COR-L47 (cell line): ENCODE measurements at places on chromosomes 13 and 19.
A peak's percentile ranks its signal among the peaks of the same experiment; 100 is the strongest.

DNA sequence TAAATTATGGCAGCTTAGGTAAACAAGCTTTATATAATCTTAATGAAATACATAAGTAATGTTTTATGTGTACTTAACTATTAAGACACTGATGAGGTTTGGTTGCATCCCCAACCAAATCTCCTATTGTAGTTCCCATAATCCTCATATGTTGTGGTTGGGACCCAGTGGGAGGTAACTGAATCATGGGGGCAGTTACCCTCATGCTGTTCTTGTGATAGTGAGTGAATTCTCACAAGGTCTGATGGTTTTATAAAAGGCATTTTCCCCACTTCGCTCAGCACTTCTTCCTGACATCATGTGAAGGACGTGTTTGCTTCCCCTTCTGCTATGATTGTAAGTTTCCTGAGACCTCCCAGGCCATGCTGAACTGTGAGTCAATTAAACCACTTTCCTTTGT, 212.7 kb downstream of the DIAPH3 start:
- DNase-seq = no peak

DNA sequence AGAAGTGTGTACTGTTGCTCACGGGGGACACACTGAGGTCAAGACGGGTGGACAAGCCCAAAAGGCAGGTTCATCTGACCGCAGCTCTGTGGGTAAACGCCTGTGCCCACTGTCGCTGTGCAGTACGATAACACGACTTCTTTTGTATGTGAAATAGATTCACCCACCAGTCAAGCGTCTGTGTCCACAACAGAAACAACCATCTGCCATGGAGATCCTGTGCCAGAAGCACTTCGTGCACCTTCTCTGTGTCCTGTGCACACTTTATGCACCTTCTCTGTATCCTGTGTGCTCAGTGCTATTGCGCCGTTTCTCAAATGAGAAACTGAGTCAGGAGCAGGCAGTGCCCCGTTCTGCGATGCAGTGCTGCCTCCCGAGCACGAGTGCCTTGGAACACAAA, 138.9 kb downstream of the ATP11A start:
- DNase-seq = no peak

GRCh38 chr19:15198951-15199660, 1.7 kb downstream of the NOTCH3 start:
- DNase-seq = no peak

DNA sequence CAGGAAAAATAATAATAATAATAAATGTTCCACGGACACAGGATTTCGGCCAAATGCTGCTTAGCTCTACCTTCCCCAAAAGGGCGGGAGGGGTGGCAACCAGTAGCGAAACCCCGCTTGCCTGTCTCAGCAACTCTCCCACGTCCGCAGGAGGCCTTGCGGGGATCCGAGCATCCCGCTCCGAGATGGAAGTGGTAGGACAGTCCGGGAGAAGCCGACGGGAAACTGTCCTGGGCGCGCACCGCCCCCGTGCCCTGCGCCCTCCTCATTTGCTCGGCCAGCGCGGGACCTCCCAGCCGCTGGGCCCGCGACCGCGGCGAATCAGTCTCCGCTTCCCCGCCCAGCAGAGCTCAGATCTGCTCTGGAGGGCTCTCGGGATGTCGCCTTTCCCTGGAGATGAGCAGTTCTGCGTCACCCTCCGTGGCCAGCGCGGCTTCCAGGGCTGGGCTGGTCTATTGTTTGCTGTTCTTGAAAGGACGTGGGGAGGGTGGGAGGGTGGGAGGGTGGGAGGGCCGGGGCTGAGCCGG, 48.9 kb upstream of the PABPC3 start:
- DNase-seq = peak; percentile 12

DNA sequence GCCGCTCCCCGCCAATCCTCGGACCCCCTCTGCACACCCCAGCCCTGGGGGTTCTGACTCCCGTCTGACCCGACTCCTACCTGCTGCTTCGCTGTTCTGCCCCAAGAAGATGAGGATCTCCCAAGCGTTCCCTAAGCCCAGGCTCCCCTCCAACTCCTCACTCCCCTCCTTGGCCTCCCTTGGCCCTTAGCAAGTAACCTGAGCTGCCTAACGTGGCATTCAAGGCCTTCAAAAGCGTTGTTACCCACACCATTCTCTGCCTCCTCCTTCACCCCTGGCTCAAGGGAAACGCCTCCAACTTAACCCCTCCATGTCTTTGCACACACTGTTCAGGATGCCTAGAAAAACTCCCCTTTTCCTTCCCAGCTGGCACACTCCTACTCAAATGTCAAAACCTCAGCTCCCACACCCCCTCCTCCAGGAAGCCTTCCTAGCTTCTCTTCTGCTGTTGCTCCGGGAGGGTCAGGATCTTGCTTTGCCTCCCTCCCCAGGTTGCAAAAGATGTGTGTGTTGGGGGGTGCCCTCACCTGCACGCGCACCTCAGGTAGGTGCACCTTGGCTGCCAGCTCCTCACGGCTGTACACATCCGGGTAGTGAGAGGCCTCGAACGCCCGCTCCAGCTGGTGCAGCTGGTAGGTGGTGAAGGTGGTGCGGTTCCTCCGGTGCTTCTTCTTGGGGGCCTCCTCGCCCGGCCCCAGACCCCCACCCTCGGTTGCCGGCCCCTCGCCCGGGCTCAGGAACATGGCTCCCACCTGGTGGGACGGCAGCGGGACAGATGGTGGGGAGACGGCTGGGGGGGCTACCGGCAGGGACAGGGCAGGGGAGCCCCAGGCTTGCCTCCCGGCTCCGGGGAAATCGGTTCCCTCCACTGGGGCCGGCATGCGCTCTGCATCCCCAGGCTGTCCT, 775 bp downstream of the RAX2 start:
- no peak for DNase-seq

GRCh38 chr13:41286370-41286769, 23.0 kb upstream of the MTRF1 start:
- no peak for DNase-seq

DNA sequence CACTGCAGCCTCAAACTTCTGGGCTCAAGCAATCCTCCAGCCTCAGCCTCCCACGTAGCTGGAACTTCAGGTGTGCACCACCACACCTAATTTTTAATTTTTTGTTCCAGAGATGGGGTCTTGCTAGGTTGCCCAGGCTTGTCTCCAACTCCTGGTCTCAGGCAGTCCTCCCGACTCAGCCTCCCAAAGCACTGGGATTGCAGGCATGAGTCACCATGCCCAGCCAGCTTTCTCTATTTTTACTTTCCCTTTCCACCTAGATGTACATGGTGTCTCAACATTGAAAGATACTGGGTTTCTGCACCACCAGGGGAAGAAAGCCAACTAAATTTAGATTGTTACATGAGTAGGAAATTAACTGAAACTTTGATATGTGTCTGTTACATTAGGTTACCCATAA, 13.8 kb upstream of the ZNF846 start:
- no peak for DNase-seq

GRCh38 chr13:76667551-76667950, 218.7 kb downstream of the KCTD12 start:
- peak; percentile 7 for DNase-seq

GRCh38 chr13:91510058-91510457, 111.6 kb downstream of the GPC5 start:
- DNase-seq = no peak

DNA sequence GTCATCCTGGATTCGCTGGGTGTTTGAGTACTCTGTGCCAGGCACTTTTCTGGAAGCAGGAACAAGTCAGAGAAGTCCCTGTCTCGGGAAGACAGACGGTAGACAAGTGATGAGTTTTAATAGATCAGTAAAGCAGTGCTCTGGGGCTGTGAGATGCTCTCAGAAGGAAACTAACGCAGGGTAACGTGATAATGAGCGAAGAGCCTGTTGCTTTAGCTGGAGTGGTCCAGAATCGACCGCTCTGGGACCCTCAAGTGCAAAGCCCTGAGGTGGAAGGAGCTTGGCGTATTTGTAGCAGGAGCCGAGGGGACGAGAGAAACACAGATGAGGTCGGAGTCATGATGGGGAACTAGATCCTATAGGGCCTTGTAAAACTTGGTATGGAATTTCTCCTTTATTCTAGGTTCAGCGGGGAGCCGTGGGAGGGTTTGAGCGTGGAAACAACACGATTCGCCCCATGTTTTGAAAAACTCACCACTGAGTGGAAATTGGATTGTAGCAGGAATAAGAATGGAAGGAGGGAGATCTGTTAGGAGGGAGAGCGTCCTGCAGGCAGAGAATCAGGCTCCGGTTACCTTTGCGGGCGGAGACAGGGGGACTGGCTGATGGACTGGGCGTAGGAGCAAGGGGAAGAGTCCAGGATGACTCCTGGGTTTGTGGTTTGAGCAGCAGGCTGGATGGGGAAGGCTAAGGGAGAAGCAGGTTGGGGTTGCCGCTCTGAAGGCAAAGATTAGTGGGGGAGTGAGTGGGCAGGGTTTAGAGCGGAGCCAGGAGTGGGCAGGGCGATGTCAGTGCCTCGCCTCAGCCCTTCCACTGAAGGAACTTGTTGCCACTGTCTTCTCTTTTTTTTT, 763 bp downstream of the POLD1 start:
- no peak for DNase-seq

DNA sequence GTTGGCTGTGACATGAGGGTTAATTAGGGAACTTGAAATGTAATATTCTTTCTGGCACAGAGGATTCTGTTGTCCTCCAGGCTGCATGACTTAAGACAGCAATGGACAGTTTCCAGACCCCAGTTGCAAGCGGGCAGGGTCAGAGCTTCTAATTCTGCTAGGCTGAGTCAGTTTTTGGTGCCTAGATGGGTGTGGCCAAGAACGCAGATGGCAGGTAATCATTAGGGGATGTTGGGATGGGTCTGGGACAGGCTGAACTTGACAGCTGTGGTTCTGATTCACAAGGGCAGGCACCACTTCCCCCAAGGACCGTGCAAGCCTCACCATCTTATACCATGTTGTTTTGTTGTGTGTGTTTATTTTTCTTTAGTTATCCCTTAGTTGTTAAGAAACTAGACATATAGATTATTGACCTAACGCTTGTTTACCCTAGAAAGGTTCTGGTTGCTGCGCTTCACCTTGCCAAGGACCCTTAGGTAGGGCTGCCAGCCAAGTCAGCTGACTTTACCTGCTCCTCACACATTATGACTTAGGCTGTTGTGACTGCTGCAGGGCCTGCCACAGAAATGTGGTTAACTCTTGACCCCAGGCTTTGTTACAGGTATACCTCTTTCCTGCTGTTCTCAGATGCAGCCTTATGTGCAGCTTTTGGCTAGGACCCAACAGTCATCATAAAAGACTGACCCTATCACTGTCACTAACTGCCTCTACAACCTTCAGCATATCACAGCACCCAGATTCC, 117.7 kb upstream of the KLF12 start:
- peak; percentile 40 for DNase-seq

GRCh38 chr19:7004313-7004931, 16.8 kb downstream of the MBD3L2B start:
- no peak for DNase-seq
